ENCODE measurements at places on chromosomes 1 and 21.

DNA sequence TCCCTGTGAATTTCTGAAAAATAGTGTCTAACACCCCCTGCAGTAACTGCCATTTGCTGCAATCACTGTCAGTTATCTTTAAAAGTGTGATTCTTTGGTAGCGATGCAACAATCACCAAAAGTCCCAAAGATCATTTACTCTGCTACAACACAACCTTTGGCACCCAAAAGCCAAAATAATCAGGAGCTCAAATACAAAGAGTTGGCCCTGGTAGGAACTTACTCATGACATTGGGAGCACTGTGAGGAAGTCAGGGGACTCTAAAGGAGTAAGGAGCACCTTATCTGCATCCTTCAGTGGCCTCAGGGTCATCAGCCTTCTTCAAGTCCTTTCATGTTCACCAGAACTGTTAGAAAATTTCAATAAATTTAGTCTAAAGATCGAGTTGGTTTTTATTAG, 54.6 kb downstream of the SLC16A1 start:
- DNase-seq = no peak

DNA sequence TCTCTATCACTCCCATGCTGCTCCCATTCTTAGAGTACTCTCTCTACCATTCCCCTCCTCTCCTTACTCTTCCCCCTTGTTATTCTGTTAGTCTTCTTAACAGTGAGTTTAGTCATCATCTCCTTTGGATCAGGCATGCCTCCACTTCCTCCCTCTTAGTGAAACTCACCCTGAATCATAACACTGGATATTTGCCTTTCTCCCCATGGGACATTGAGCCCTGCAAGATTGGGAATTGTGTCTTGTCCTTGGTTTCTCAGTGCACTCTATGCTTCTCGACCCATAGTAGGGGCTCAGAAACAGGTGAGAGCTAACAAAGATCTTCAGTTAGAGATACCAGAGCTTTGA, 68.3 kb upstream of the GCLM start:
- no peak for DNase-seq

DNA sequence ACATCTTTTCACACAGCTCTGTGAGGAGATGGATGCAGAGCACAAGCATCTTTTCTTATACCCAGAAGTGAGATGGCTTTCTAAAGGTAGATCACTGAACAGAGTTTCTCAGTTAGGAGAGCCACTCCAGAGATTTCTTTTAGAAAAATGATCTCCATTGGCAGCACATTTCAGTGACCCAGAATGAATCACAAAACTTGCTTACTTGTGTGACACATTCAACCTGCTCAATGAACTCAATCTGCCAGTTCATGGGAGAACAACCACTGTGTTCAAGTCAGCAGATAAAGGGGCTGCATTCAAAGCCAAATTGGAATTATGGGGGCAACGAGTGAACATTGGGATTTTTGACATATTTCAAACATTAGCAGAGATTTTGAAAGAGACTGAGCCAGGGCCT, 78.3 kb downstream of the UCHL5 start:
- no peak for DNase-seq

DNA sequence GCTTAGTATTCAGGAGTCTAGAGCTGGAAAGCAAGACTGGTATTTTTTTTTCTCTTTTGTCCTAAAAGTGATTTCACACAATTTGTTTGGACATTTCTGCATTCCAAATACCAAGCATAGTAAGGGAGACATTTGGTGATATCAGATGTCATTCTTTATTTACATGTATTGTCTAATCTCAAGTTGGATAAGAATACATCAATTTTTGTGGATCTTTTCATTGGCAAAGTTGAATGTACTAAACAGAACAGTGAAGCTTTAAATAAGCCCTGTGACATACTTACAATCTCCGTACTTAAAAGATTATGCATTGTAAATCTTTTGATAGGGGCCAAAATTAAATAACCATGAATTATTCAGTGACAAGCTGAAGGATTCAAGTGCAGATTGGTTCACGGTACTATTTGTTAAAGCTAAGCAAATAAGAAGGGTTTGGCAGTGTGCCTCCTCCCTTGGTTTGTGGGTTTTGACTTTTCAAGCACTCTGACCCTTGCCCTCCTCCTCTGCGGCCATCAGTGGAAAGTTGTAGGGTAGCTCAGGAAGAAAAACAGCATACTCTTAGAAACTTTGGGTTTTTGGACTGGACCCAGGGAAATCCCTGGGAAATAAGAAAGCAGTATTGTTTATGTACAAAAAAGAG, 663.7 kb downstream of the ADGRL2 start:
- peak; percentile 52 for DNase-seq

GRCh38 chr1:33050221-33051076, 13.8 kb upstream of the AK2 start:
- no peak for DNase-seq

GRCh38 chr1:109467301-109467777, 993 bp downstream of the SYPL2 start:
- DNase-seq = no peak

GRCh38 chr1:209038735-209039134, 544.8 kb upstream of the CAMK1G start:
- no peak for DNase-seq

DNA sequence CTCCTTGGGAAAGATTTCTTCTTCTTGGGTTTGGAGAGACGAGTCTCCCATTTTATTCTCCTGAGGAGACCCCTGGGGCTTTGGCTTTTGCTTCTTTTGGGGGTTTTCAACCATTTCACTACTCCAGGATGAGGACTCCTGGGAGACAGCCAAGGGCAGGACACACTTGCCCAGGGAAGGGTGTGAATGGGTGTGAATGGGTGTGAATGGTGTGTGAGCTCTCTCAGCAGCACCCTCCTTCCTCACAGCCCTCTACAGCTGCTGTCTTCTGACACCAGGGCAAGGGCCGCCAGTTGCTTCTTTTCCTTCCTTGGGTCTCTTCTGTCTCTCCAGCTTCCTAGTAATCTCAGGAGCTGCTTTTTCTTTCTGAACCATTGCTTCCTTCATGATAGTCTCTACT, 24.2 kb downstream of the KIF17 start:
- DNase-seq = no peak

DNA sequence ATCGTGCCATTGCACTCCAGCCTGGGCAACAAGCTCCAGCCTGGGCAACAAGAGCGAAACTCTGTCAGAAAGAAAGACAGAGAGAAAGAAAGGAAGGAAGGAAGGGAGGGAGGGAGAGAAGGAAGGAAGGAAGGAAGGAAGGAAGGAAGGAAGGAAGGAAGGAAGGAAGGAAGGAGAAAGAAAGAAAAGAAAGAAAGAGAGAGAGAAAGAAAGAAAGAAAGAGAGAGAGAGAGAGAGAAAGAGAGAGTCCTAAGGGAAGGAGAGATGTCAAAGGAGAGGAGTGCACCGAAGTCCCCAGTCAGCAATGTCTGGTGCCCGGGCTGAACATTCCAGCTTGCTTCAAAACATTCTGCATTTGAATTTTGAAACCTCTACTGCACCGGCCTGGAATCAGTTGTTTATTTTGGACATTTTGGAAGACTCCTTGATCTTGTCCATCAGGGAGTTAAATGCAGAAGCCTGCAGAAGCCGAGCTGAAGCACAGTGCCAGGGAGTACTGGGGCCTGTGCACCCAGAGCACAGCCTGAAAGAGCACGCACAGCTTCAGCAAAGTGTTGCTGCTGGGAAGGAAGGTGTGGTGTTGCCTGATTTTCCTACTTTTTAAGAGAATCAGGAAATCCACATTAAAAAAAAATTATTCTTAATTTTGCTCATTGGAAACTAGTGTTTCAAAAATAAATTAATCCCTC, 3.7 kb upstream of the IGSF3 start:
- no peak for DNase-seq

Data from right cardiac atrium (tissue), 5 donors.